ENCODE measurements at places on chromosomes 3 and 15. TPM values are rescaled to one million over a fixed set of nuclear protein-coding genes. Genes with fewer than 3 reads are reported as not detected.

Gene PATL2
- 0.87 TPM for polyA plus RNA-seq

DNA sequence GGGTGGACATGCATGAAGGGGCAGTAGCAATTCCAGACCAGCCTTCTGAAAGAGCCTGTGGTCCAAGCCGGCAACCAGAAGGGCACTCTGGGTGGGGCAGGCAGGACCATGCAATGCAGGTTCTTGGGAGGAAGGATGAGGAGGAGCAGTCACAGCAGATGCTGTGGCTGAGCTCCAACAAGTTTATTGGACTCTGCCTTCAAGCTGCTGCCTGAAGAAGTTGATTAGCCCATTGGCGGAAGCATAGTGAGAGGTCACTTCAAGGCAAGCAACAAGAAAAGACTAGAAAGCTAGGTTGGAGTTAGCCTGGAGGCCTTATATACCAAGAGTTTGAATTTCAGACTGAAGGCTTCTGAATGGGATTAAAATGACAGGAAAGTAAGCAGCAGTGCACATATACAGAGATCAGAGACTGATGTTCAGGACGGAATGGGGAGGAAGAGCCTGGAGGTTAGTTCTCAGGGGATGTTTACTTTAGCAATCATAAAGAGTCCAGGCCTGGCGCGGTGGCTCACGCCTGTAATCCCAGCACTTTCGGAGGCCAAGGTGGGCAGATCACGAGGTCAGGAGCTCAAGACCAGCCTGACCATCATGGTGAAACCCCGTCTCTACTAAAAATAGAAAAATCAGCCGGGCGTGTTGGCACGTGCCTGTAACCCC lies 39.9 kb downstream of the SFMBT1 start:
- no peak for DNase-seq

DNA sequence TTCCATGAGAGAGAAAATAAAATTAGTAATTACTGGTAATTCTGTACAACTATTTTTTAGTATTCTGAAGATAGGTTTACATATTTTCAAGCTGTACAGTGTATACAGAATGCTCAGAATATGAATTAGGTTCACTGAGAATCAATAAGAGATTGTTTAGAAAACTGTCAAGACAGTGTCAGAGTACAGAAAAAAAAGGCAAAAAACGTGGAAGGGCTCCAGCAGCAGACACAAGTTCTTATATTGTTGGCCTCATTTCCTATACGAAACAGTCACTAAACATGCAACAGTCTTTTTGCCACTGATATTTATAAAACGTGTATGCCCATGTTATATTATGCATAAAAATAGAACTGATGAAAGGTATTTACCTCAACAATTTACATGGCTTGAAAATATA lies 103.9 kb downstream of the ISL2 start:
- DNase-seq, result no peak

DNA sequence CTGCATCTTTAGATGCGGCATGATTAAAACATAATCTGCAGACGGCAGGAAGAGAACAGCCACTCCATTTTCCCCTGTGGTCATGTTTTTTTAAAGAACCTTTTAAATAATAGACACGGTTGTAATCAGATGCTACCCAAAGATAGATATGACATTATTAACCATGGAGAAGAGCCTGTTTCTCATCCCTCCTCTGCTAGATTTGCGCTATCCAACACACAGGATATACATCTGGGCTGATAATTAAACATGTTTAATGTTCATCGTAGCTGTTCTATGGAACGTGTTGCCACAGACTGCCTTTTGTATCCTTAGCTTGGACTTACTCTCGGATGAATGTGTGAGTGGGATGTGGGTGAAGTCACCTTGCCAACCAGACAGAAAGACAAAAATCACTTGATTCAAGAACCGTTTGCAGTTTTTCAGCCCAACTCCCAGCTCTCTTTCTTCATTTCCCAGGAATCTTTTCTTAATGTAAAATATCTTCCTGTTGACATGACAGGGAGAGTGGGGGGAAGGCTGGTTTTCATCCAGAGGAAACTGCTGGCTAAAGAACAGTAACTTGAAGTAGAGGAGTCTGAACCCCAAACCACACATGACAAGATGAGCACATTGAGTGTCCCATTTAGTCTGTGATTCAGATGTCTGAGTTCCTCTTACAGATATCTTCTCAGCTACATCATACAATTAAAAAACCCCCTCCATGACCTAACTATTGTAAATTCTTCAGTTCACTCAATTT lies 118.6 kb upstream of the PRICKLE2 start:
- DNase-seq, result no peak

DNA sequence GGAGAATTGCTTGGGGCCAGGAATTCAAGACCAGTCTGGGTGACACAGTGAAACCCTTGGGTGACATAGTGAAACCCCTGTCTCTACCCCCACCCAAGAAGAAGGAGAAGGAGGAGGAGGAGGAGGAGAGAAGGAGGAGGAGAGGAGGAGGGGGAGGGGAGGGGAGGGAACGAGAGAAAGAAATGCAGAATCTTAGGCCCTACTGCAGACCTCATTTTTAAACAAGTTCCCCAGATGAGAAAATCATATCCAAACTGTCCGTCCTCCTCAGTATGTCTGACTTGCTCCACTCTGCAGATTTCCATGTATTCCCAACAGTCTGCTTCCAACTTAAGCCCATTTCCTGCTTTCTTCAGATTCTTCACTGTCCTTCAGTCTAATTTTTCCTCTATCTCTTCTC lies 63.9 kb upstream of the NUDT16 start:
- DNase-seq, result no peak

GRCh38 chr15:64161688-64162477 lies 939 bp downstream of the PPIB start:
- no peak for DNase-seq

DNA sequence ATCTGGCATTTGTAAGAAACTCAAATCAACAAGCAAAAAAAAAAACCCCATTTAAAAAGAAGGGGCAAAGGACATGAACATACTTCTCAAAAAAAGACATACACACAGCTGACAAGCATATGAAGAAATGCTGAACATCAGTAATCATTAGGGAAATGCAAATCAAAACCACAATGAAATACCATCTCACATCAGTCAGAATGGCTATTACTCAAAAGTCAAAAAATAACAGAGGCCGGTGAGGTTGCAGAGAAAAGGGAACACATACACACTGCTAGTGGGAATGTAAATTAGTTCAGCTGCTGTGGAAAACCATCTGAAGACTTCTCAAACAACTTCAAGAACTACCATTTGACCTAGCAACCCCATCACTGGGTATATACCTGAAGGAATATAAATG lies 199.4 kb upstream of the THBS1 start:
- no peak for DNase-seq

Gene SLC24A5
- 0.43 TPM for polyA plus RNA-seq

GRCh38 chr3:188491276-188491687 lies 337.3 kb downstream of the LPP start:
- no peak for DNase-seq

Gene KNL1
- polyA plus RNA-seq, result 22.7 TPM

- no peak for DNase-seq
Observed at GRCh38 chr3:143302638-143303171, 183.1 kb downstream of the CHST2 start.

Gene CACNA2D2
- polyA plus RNA-seq, result 18.1 TPM

Gene NOX5
- polyA plus RNA-seq, result 0.48 TPM

DNA sequence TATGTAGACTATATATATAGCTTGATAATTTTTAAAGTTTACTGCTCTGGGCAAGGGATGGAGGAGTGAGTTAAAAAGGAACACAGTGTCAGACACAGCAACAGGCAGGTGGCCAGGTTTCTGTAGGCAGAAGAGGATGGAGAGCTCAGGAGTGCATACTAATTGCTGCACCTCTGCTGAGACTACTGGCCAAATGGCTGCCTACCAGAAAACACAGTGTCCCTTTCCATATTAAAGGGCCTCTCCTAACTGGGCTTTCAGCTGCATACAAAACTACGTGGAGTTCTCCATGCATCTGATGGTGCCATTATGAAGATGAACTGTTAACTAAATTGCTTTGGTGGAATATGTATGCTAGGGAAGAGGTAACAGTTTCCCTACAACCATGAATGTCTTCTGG lies 1.8 kb downstream of the ATP13A4 start:
- no peak for DNase-seq

Gene CHRD
- 12.2 TPM for polyA plus RNA-seq

Gene SEMA5B
- 26.7 TPM for polyA plus RNA-seq

- DNase-seq, result no peak
Observed at GRCh38 chr3:161336661-161337060, 34.7 kb downstream of the SPTSSB start.

Gene PCOLCE2
- polyA plus RNA-seq, result 6.6 TPM

All from right renal pelvis (tissue), 4 donors.